ENCODE measurements at places on chromosomes 4 and X.

DNA sequence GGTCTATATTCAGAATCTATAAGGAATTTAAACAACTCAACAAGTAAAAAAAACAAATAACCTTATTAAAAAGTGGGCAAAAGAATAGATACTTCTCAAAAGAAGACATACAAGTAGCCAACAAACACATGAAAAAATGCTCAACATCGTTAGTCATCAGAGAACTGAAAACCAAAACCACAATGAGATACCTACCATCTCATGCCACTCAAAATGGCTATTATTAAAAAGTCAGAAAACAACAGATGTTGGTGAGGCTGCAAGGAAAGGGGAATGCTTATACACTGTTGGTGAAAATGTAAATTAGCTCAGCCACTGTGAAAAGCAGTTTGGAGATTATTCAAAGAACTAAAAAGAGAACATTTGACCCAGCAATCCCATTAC, 201.6 kb downstream of the QDPR start:
- DNase-seq, result peak; percentile 84

DNA sequence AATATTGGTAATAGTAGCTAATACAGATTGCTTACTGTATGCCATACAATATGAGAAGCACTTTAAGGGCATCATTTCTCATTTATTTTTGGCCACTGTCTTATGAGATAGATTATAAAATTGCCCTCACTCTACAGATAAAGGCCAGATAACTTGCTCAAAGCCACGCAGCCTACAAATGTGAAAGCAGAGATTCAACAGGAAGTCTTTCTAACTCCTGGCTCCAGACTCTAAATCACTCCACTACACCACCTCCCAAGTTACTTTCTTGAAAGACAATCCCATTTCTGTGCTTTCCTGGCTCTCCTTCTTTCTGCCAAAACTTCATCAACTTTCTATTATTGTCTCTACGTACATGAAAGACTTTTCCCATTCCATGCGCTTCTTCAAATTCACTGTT, 194.7 kb downstream of the FBXO8 start:
- DNase-seq, result no peak

DNA sequence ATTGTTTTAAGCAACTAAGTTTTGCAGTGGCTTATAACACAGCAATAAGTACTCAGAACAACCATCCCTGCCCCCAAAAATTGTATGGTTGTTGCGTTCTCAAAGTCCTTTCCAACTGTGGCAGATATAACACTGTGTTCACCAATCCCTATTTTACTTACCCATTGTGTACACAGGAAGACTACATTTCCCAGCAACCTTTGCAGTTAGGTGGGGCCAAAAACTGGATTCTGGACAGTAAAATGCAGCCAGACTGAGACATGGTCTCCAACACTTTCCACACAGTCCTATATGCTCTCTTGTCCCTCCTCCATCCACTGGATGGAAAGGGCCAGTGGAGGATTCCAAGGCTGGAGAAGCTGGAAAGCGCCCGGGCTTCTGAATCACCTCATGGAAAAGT, 523.6 kb downstream of the BCOR start:
- no peak for DNase-seq

DNA sequence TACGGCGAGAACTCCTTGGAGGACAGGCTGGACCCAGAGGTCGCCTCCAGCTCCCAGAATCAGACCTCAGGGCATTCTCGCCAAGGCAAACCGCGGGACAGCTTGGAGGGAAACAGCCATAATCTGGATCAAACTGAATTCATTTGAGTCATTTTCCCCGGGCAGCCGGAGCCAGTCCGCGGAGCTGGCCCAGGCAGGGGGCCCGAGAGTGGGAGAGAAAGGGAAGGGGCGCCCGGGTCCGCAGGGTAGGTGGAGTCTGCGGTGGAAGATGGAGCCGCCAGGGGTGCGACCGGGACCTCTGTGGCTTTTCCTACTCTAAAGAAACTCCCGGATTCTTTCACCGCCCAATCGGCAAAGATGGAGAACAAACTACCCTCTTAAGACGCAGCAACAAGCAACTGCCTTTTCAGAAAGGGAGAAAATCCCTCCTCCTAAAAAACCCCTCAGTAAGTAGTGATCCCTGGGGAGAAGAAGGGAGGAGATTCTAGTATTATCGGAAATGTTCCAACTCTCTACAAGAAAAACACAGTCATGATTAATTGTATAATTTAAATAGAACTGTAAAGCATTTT, 5.2 kb downstream of the NKX3-2 start:
- DNase-seq, result no peak

GRCh38 chr4:21768349-21769310, 179.9 kb downstream of the KCNIP4 start:
- peak; percentile 56 for DNase-seq

DNA sequence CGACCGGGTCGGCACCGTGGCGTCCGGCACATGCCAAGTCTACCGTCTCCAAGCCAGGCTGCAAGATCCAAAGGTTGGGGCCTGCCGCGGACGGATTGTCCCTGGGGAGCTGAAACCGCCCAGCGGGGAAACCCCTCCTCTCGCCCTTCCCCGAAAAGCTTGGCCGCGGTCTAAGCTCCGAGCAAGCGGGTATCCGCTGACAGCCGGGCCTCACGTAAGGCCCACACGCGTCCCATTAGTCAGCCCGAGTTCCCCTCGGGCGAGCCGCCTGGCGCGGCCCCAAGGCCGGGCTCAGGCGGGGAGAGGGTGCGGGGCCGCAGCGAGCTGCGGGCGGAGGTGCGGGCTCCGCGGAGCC, 6.8 kb upstream of the BCOR start:
- DNase-seq, result peak; percentile 76

DNA sequence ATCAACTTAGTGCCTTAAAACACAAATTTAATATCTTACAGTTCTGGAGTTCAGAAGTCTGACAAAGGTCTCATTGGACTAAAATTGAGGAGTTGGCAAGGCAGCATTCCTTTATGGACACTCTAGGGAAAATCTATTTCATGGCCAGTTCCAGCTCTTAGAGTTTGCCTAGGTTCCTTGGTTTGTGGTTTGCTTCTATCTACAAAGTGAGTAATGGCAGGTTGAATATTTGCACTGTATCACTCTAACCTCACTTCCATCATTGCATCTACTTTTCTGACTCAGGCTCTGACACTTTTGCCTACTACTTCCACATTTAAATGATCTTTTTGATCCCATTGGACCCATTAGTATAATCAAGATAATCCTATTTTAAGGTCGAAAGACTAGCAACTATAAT, 64.7 kb upstream of the PCDH10 start:
- DNase-seq, result no peak

DNA sequence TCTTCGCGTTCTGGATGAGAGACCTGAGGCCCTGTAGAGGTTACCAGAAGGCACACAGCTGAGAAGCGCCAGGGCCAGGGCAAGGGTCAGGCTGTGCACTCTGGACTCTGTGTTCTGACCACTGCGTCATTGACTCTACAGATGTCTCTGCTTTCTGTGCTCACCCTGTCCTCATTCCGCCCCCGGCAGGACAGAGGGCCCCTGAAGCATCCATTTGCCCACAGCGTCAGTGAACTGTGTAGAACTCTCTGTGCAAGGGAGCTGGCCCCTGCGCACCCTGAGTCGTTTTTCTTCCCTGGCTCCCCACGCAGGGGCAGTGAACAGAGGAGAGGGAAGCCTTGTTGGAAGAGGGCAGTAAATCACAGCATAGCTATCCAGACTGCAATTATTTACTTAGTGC, 6.1 kb upstream of the WAS start:
- DNase-seq, result no peak

GRCh38 chrX:41594634-41595033, 94.1 kb upstream of the GPR34 start:
- DNase-seq, result no peak

DNA sequence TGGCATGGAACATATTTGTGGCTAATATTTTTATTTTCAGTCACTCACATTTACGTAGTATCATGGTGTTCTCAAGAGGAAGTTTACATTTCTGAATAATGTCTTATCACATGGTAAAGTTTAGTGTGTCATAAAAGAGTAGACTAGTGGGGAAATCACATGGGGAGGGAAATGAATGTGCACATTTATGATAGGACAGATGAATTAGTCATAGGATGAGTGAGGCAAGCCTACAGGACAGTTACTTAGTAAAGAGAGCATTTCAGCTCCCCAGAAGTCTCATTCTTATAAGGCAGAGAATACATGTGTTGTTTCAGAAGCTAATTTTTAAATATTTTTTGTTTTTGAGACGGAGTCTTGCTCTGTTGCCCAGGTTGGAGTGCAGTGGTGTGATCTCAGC, 6.2 kb downstream of the GK start:
- DNase-seq, result peak; percentile 91

DNA sequence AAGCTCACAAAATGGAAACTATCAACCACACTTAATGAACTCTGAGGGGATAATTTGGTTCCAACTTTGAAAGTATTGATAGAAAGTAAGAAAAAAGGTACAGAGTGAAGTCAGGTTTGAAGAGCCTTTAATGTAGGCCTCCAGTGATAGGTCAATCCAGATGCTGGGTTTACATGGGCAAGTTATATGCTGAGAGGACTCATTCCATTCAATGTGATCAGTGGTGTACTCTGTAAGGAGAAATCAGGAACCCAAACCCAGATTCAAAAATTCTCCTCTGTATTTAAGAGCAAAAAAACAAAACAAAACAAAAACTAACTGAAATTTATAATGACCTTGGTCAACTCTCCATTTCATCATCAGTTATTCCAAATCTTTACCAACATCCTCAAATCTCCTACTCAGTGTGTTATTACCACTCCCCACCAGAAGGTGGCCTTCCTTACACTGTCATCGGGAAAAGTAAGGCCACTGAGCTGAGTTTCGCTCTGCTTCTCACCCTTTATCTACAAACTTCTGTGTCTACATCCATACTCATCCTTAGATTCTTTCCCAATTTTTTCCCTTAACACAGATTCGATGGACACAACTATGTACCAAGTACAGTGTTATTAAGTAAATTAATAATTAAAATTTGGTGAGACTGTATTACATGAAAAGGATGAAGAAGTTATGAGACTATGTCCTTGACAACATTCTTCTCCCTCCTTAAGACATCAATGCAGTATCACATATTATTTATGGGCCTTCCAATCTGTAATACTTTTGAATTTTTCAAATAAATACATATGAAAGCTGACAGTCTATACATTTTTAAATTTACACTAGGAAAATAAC, 88.3 kb downstream of the ZAR1 start:
- peak; percentile 73 for DNase-seq

- DNase-seq, result no peak
Observed at GRCh38 chr4:15385928-15386327, 41.9 kb upstream of the C1QTNF7 start.

DNA sequence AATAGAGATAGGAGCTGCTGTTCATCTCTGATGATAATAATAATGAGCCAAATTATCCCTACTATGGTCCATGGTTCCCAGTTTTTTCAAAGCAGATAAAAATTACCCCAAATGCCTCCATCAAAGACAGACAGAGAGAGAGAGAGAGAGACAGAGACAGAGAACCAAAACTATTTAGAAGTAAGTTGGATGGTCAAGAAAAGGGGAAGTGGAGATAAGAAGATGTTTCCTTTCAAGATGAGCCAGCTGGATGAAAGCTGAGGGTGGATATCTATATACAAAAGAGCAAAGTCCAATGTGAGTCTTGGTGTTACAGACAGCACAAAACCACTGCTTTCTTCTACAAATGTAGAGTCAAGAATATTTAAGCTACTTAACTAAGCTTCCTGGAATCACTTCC, 173.9 kb downstream of the GRIA3 start:
- DNase-seq, result no peak

- peak; percentile 73 for DNase-seq
Observed at GRCh38 chrX:10414862-10415261, 205.5 kb downstream of the MID1 start.

- DNase-seq, result no peak
Observed at GRCh38 chr4:1459081-1459721, 53.0 kb upstream of the NKX1-1 start.

- DNase-seq, result no peak
Observed at GRCh38 chr4:184949020-184949419, 69.3 kb upstream of the HELT start.

- DNase-seq, result no peak
Observed at GRCh38 chrX:53616946-53617345, 69.6 kb downstream of the HUWE1 start.

DNA sequence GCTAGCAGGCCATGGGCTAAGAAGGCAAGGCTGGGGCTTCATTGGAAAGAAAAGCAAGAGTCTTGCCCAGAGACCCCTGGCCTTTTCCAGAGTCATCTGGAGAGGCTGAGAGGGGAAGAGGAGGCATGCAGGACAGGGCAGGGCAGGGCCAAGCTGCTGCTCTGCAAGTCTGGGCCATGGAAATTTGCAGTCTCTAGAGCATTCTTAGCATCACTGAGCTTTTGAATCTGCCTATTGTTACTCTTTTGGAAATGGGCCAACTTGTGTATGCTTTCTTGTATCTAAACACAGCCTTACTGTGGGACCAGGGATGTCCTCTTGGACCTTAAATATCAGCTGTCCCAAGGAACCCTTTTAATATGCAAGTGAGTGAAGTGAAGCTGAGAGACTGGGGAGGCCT, 560.5 kb downstream of the MID1IP1 start:
- DNase-seq, result no peak

GRCh38 chr4:152368001-152368400, 167.9 kb downstream of the FBXW7 start:
- DNase-seq, result no peak

DNA sequence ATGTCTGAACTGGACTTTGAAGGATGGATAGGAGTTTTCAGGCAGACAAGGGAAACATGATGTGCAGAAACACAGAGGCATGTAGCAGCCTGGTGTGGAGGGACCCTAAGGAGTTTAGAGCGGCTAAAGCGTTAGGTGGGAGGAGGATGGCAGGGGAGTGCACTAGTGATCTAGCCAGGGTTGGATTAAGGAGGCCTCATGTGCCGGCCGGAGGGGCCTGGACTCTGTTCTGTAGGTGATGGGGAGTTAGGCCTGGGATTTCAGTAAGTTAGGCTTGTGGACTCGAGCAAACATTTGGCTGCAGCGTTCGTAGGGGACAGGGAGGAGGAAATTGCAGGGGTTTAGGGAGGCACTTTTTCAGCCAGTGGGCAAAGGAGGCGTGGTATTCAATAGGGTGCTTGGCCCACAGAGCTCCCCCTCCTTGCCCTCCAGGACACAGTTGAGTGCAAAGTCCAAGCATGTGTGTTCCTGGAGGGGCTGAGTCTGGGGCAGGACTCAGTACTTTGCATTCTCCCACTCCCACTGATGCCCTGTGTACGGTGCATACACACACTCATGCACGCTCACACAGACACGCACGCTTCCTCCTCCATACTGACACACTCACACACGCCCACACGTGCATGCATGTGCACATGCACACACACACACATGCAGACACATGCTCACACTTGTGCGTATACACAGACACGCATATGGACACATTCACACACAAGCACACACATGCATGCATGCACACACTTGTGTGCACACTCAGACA, 18.6 kb downstream of the PSAPL1 start:
- no peak for DNase-seq

DNA sequence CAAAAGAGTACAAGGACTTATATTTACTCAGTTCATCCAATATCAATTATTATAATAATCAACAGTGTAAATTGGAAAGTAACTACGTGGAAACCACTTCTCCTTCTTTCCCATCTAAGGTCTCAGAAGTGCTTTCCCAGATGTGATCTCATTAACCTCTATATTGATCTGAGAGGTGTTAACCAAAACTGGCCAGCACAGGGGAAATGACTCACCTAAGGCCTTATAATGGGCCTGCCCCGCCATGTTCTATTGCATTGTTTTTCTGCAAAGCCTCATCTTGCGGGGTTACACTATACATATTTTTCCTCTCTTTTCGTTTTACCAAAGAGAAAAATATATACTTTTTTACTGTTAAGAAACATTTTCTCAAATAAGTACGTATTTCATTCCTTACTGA, 20.5 kb downstream of the RAB40A start:
- DNase-seq, result no peak

- DNase-seq, result no peak
Observed at GRCh38 chr4:109334129-109335105, 32.0 kb upstream of the COL25A1 start.

GRCh38 chrX:107440187-107440586, 9.3 kb upstream of the FRMPD3 start:
- DNase-seq, result no peak
